ENCODE measurements at places on chromosomes 16 and 17. TPM values are rescaled to one million over a fixed set of nuclear protein-coding genes. Genes with fewer than 3 reads are reported as not detected.

The SYNGR3 gene
- polyA plus RNA-seq = 0.34 TPM

The SLC6A4 gene
- 1.1 TPM for polyA plus RNA-seq

The ZNF48 gene
- 11.4 TPM for polyA plus RNA-seq

GRCh38 chr16:4636196-4636595 is 11.6 kb downstream of the MGRN1 start:
- no peak for DNase-seq

GRCh38 chr17:7707446-7707845 is 2.4 kb downstream of the EFNB3 start:
- no peak for DNase-seq

DNA sequence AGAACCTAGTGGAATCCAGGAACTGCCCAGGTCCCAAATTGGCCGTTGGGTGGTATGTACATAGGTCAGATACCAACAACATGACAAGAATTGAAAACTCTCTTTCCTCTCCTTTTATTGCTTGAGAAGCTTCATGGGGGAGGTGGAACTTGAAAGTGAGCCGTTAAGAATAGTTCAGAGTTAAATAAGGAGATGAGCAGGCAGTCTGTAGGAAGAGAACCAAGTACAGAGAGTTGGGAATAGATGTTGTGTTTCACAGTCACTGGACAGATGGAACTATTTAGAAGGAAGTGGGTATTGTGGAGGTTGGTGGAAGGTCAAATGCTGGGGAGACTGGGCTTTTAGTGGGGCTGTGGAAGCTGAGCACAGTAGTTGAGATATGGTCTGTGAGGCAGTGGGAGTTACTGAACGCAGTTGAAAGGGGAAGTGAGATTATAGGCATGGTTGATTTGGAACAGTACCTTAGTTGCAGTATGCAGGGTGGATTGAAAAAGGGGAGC is 26.4 kb downstream of the ARHGAP44 start:
- DNase-seq = no peak
